ENCODE measurements at places on chromosomes 4 and X.

- no peak for DNase-seq
Measured at GRCh38 chr4:2734612-2735011, 21.5 kb downstream of the TNIP2 start.

DNA sequence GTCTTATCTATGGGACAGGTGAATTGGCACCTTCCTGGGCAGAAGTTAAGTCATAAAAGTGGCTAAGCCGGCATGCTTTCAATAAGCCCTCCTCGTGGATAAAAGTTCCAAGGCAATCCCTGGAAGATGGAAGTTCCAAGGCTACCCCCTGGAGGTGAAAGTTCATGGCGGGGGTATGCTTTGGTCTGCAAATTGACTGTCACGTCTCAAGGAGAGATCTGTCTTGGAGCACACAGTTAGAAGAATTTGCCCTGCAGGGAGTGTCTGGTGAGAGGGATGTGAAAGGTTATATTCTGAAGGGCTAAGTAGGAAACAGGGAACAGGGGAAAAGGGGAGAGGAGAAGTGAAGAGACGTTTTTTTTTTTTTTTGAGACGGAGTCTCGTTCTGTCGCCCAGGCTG, 26.2 kb upstream of the GPR173 start:
- no peak for DNase-seq

DNA sequence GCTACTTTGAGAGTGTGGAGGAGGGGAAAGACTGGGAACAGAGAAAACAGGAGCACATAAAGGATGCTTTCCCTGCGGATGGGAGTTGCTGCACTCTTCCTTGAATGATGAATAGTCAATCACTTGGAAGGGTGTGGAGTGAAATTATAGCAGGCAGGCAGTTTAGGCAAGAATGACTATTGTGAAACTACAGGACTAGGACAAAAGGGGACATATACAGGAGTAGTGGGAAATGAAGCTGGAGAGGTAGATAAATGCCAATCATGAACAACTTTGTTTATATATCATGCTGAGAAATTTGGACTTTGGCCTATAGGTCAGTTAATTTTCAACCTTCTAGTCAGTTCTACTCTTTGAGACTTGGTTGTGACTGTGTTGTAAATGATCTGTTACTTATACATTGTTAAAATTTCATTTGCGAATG, 76.9 kb downstream of the PAQR3 start:
- DNase-seq: no peak

DNA sequence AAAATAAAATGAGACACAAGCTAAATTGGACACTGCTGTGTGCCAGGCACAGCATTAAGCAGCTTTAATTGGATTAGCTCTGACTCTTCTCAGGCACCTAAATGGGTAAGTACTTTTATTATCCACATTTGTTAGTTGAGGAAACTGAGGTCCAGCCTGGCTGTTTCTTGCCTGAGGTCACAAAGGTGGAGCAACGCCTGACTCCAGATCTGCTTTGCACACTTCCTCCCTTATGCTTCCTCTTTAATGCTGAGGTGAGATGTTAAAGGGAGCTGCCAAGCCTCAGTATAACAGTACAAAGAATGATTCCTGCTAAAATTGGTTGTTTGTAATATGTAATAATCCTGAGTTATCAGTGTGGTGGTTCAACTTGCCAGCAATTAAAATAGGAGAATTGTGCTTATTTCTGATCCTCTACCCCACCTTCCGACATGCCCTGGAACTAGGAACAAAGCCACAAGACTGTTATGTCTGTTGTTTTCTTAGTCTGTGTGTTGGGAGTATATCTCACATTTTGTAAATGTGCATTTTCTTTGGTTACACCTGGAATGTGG, 74.4 kb downstream of the AFF1 start:
- DNase-seq: no peak

DNA sequence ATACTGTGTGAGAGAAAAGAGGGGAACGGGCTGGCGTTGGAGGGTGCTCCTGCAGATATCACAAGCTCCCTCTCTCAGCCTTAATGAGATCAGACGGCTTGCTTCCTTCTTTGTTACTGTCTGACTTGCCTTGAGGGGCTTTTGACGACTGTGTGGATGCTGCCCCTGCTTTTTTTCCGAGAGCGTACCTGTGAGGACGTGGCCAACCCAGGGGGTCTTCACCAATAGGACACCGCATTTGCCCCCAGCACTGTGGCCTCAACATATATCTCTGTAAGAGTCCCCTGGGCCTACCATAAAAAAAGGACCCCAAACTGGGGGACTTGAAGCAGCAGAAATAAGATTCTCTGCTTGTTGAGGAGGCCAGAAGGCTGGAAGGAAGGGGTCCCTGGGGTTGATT, 143.9 kb downstream of the SHOX start:
- DNase-seq: no peak

DNA sequence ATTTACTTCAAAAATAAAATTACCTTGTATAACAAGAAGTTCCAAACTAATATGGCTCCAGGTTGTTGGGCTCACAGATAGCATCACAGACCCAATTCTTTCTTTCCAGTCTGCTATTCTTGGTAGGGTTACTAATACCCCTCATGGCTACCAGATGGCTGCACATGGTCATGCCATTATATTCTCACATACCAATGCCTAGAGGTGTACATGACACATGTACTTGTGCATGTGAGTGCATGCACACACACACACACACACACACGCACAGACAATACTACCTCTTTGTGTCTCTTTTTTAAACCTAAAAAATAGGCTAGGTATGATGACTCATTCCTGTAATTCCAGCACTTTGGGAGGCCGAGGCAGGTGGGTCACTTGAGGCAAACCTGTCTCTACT, 31.1 kb downstream of the FBXO8 start:
- DNase-seq: no peak

- DNase-seq: no peak
Measured at GRCh38 chr4:13548059-13548983, 4.0 kb upstream of the NKX3-2 start.

GRCh38 chrX:149313871-149314371, 191.2 kb downstream of the IDS start:
- DNase-seq: no peak

DNA sequence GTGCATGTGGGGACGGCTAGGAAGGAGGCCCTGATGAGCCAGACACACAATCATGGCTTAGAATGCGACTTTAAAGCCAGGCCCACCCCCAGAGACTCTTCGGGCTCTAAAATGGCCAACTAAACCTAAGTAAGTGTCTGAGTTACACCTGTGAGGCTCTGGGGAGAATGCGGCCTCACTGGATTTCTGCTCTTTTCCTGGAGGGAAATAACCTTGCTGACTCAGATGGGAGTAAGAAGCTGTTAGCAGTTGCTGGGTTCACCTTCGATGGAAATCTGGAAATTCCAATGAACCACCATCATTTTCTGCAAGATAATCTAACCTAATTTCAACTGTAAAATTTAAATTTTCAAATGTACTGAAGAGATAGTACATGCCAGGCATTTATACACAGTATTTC, 97.6 kb upstream of the MAML3 start:
- DNase-seq: no peak

DNA sequence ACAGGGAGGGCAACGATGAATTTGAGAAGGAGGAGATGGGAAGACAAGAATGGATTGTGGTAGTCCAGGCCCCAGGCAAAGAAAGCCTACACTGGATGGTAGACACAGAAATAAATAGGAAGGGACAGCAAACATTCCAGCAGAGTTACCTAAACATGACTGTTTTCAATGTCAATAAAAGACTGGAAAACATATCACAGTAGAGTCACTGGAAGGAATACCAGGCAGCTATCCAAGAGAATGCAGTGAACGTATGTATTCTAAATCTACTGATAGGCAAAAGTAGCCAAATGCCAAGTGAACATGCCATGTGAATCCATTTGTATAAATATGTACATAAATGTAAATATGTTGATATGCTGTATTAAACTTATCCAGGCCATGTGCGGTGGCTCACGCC, 183.0 kb downstream of the PALLD start:
- DNase-seq: no peak

DNA sequence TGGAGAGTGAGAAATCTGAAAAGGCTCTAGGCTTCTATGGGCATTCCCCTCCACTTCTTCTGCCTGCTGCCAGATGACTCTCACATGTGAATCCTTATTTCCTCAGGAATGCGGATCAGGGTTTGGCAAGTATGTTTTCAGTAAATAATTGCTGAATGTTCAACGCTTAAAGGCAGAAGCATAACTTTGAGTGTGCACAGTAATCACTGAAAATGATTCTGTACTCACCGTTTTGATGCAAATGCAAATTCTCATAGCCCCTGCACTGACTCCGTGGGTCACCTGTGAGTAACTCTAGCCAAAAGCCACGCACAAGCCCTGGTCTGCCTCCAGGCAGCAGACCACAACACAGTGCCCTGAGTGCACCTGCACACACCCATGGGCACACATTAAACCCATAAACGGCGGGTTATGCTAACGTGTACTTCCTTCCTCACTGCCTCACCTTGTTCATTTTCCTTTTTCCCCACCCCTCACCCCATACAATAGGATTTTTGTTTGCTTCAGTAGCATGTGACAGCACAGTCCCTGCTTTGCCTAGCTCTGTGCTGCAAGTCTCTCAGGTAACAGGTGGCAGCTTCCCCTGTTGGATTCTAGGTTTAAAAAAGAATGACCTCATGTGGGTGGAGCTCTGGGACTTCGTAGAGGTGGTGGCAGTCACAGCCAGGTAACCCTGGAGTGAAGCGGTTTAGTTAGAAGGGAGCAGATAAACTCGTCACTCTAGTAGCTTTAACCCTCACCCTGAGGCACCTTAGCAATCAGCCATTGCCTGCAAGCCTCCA, at the start of gene ARHGEF38:
Gene ARHGEF38 (plus strand): TSS at position 656 of the 782 bp plus-strand sequence. CDS start 146 bp downstream, outside the sequence.
- DNase-seq: no peak

- no peak for DNase-seq
Measured at GRCh38 chr4:1990348-1990645, 18.5 kb downstream of the NELFA start.

DNA sequence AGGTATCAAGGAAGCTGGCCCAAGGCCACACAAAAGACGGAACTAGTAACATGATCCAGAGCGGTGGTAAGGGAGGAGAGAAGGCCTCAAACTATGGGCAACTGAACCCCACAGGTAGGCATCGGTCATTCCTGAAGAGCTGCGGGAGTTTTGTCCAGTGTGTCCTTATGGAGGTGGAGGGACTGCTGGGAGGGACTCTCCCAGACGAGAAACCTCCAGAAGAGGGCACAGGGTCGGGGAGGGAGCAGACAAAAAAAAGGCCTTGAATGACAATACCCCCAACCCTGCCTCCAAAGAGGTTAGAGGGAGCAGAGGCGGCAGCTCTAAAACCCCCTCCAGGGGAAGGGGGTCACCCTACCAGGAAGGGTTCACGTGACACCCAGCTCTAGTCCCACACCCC, 6.5 kb downstream of the PQBP1 start:
- DNase-seq: no peak

- DNase-seq: no peak
Measured at GRCh38 chr4:55002431-55002830, 123.0 kb downstream of the KDR start.

DNA sequence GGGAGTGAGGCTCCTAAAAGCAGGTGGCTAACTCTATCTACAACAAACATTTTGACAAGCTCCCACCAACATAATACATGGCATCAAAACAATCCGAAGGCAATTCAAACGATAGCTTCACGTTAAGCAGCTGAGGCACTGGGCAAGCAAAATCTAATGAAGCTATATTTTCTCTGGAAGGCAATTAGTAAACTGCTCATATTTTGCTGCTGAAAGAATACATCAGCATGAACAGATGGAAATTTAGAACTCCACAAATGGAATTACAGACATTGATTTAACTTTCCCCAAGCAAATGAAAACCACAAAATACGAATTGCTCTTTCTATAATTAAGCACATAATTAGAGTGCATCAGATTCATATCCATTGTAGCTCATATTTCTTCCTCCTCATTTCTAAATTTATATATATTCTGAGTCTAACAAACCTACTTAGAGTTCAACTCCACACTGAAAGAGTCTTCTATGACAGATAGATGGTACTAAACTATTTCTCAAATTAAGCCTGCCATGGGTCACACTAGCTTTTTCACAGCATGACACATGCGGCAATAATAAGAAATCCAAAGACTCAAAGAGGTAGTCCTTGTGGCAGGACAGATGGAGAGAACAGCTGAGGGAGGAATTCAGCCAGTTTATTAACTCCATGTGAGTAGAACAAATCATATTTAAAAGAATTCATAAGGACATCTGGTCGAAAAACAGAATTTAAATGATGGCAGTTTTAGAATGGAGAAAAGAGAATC, 305.4 kb downstream of the MAPK10 start:
- no peak for DNase-seq

- DNase-seq: no peak
Measured at GRCh38 chr4:74095482-74095881, 3.5 kb downstream of the CXCL2 start.

GRCh38 chrX:79081895-79082512, 62.5 kb upstream of the GPR174 start:
- no peak for DNase-seq

- no peak for DNase-seq
Measured at GRCh38 chrX:123185721-123186120, 1.6 kb downstream of the GRIA3 start.

DNA sequence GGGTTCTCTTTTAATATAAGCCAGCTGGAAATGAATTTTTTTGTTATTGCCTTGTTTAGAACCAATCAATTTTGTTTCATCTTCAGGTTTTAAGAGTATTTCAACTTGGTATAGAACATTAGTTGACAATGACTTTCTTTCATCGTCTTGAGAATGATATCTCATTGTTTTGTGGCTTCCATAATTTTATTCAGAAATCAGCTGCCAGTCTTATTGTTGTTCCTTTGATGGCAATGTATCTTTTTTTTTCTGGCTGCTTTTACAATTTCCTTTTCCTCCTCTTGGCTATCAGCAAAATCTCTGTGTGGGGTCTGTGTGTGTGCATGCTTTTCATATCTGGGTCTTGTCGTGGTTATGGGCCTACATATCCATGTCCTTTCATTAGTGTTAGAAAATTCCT, 1536.4 kb upstream of the TENM3 start:
- no peak for DNase-seq

DNA sequence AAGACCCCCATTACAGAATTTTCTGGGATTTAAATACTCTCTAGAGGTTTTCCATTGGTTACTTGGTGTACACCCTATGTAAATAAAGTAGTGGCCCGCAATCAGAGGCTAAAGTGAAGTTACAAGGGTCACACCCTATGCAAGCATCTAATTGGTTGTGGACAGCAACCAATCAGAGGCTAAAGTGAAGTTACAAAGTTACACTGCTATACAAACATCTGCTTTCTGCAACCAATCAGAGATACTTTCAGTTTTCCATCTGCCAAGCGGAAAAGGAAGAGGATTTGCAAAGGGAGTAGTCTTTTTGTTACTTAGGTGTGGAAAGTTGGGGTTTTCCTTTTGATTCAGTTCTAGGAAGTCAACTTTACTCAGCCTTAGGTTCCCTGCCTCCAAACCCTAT, 2.0 kb upstream of the ATRX start:
- no peak for DNase-seq
